Calu3 (cell line): ENCODE measurements at places on chromosomes 16 and 17.
A peak's percentile ranks its signal among the peaks of the same experiment; 100 is the strongest.

GRCh38 chr17:78979780-78980623, at the start of gene LGALS3BP:
Gene LGALS3BP (minus strand): TSS chr17:78979923. CDS start chr17:78977191, 2,732 bp downstream.
- peak; percentile 77 for DNase-seq

GRCh38 chr16:56348168-56349085, 76.9 kb downstream of the AMFR start:
- no peak for DNase-seq

- no peak for DNase-seq
These were observed 23.2 kb downstream of the COIL start for GRCh38 chr17:56937687-56938086.

DNA sequence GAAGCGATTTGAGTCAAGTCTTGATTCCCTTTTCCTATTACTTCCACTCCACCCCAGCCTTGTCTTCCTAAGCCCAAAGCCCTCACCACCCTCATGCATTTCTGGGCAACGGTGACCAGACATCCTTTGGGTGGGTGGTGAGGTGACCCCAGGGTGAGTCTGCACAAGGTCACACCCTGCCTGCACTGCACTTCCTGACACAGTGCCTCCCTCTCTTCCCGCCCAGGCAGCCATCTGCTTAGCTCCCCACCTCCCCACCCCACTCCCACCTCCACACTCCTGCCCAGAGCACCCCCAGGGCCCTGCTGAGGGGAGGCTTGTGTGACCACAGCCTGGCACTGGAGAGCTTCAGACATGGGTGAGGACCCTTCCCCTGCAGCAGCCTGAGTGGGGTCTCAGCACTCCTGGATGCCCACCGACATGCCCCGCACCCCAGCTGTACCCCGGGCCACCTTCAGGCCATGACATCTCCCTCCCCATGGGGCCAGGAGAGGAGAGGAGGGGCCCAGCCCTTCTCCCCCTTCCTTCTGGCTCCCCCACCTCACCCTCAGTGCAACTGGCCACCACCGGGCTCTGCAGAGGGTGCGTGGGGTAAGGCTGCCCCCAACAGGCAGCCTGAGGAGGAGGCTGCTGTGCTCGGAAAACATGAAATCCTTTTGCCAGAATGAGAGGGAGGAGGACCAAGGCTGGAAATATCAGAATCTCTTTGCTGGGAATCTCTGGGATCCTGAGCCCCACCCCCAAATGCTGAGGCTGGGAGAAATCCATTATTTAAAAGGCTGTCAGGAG, 68.6 kb downstream of the CCT6B start:
- DNase-seq: peak; percentile 51

- peak; percentile 13 for DNase-seq
These were observed 971 bp downstream of the MINK1 start for GRCh38 chr17:4833941-4834680.

GRCh38 chr17:57440522-57441269, 184.4 kb downstream of the MSI2 start:
- DNase-seq: peak; percentile 71

DNA sequence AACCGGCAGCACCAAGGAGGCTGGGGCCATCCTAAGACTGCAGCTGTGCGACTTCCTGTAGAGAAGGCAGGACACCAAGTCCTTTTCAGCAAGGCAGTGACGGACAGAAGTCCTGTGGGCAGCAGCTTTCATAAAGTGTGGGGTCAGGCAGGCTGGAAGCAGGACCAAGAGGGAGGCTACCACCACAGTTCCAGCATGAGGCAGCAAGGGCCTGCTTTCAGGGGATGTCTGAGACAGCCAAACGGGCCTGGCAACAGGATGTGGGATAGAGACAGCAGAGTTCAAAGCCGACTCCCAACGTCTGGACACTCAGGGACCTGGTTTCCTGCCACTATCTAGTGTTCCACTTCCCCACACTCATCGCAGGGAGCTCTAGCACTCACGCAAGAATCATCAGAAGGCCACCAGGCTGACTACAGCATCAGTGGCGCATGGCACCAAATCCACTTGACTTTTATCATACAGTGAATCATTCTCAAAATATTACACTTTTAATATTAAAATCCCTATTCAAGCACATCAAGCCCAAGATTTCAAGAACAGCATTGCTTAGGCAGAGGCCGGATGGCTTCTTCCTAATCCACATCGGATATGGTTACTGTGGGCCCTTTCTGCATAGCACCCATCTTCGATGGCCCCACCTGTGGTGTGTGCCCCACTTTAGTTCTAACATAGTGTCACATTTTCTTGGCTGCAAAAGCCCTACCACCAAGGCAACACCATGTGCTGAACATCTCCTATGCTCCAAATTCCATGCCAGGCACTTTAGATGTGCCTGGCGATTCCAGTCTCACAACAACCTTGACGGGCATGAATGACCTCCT, 5.2 kb downstream of the USP7 start:
- no peak for DNase-seq

DNA sequence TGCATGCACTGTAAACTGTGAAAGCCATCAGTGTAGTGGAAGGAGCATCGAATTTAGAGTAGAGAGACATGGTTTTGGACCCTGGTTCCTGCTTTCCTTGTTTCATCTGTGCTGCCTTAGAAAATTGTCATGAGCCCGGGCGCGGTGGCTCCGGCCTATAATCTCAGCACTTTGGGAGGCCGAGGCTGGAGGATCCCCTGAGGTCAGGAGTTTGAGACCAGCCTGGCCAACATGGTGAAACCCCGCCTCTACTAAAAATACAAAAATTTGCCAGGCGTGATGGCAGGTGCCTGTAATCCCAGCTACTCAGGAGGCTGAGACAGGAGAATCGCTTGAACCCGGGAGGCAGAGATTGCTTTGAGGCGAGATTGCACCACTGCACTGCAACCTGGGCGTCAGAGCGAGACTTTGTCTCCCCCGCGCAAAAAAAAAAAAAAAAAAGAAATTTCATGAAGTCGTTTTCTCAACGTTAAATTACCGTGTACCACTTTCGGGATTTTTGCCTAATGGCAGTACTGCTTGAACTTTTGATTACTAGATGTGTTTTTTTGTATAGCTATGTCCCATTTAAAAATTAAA, 912 bp downstream of the COQ7 start:
- no peak for DNase-seq

GRCh38 chr17:73625991-73626673, 18.1 kb downstream of the SDK2 start:
- no peak for DNase-seq

DNA sequence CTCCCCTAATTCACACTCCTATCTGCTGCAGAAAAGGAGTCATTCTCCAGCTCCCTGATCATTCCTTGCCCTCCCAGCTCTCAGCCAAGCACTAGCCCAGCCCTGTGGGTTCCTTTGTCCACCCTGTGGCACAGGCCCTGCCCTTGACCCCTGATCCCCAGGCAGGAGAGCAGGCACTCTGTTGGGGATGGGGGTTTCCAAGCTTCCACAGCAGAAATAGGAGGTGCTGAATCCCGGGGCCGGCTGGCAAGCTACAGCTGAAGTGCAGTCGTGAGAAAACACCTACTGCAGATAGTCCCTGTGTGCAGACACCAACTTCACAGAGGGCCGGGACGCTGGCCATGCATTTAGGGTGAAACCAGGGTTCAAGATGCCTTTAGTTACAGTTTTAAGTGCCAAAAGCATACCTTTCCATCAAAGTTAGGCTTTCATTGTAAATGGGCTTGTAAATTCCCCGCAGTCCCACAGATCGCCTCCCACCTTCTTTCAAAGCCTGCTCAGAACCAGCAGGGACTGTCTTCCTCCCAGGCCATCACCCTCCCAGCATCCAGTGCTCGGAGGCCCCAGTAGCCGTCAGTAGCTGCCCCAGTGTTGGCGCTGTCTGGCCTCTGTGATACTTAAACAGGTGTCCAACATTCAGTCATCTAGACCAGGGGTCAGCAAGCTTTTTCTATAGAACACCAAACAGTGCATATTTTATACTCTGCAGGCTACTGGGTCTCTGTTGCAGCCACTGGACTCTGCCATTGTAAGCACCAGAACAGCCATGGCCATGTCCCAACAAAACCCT, 10.6 kb downstream of the CPSF4L start:
- DNase-seq: no peak

GRCh38 chr17:58172369-58173071, 5.7 kb downstream of the OR4D2 start:
- peak; percentile 15 for DNase-seq

DNA sequence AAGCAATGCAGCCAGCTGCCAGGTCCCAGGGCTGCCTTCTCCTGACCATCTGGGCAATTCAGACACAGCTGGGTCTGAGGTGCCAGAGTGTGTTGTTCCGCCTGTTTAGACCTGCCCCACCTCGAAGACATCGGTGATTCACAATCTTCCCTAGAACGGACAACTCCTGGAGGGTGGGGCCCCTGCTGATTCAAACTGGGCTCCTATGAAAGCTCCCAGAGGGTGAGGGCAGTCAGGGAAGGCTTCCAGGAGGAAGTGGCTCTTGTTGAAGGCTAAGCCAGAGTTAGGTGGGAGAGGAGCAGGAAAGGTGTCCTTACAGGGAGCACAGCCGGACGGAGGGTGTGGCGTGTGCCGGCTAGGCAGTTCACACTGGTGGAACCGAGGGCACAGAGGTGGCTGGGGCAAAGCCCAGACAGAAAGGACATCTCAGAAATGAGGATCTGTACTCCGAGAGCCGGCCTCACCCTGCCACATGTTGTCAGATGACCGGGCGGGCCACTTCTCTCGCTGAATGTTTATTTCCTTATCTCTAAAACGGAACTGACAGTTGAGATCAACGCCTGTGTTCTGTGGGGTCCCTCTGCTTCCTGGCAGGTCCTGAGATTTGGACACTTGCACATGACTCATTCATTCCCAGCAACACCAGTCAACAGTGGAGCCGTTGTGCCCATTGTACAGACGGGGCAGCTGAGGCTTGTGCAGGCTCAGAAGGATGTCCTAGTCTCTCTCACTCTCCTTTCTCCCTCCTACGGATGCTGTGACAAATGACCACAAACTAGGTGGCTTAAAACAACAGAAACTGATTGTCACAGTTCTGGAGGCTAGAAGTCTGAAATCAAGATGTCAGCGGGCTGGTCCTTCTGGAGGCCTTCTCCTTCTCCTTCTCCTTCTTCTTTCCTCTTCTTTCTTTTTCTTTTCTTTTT, 26.9 kb upstream of the LITAF start:
- DNase-seq: peak; percentile 81

DNA sequence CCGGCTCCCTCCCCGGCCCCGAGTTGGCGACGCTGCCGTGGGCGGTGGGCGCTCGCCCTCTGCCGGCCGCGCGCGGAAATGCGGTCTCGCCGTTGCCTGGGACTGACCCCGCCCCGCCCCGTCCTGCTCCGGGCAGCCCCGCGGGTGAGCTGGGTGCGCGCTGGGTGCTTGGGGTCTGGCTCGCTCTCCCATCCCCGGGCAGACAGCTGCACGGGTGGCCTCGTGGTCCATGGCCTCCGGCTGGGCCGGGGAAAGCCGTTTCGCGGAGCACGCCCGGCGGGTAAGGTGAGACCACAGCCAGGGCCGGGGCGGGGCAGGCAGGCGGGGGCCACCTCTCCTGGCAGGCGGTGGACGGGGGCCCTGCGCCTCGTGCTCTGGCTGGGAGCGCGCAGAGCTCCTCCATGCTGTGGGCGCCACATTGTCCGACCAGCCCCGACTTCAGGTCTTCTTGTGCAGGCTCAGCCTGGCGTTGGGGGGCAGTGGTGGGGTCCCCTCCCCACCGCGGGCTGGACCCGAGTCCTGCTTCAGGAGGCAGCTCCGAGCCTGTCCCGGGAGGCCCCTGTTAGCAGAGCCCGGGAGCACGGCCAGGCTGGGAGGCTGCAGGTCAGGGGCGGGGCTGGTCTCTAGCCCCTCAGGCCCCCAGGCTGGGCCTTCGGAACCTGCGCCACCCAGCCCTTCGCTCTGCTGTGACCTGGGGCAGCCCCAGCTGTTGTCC, 7.0 kb upstream of the C1QTNF8 start:
- DNase-seq: peak; percentile 84

DNA sequence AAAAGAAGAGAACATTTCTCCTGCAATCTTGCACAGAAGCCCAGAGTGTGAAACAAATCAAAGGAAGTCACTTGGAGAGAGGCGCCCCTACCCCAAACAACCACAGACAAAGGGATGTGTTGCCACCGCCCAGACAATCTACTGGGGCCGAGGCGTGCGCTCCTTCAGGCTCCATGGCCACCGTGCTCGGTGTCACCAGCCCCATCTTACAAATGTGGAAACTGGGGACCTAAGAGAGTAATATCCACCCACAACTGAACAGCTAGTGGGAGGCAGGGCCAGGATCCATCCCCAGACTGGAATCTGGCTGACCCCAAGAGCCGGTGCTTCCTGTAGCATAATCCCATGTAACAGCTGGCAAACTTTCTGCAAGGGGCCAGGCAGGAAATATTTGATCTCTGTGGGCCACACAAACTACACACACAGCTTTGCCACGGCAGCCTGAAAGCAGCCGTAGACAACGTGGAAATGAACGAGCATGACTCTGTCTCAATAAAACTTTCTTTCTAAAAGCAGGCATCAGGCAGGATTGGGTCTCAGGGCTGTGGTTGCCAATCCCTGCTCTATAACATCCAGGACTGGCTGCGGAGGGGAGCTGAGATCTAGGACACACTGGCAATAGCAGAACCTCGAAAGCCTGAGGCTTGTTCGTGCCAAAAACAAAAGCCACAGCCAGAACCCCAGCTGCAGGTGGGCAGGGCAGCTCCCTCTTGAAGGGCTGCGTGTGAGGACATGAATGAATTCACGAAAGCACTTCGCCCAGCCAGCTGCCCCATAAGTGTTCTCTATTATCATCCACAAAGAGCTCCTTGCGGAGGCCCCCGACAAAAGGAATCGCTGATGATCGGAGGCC, 26.6 kb upstream of the GINS2 start:
- no peak for DNase-seq

GRCh38 chr17:45705123-45706009, 78.8 kb upstream of the CRHR1 start:
- peak; percentile 86 for DNase-seq

- no peak for DNase-seq
These were observed 137.4 kb downstream of the NPIPB5 start for GRCh38 chr16:22648141-22648540.

- DNase-seq: no peak
These were observed at the start of gene KRT13 for GRCh38 chr17:41505007-41505808. Gene KRT13 (minus strand): TSS chr17:41505612. CDS start chr17:41505550, 62 bp downstream.

DNA sequence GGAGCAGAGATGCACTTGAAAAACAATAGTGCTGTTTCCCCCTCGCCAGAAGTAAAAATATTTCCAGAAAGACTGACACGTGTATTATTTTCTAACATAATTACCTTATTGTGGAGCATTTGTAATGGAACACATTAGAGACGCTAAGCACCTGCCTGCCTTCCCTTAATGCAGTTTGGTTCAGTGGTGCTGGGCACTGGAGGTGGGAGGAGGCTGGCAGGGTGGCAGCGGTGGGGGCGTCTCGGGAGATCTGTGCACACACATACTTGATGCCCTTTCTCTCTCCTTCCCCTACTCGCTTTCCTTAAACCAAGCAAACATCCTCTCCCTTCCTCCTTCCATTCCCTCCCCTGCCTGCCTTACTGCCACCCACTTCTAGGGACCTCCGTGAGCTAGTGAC, 156.6 kb upstream of the SDK2 start:
- DNase-seq: no peak

GRCh38 chr16:87395181-87395842, 3.2 kb downstream of the MAP1LC3B start:
- DNase-seq: no peak

DNA sequence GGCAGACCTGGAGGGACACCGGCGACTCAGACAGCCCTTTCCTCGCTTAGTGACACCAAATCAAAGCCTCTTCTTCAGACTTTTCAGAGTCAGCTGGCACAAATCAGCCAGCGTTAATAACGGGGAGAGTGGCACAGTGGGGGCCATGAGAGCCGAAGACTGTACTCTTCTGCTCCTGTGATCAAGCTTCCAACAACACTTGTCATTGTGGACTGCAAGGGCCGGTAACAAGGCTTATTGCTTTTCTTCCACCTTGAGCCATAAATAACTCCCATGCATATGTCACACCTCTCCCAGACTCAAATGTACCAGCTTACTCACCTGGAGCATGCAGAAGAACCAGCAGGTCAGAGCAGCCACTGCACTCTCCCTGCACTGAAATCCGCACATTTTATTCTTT, 12.8 kb downstream of the FLCN start:
- DNase-seq: no peak
